A172 (cell line): ENCODE measurements at places on chromosomes 13 and 19. TPM values are rescaled to one million over a fixed set of nuclear protein-coding genes. Genes with fewer than 3 reads are reported as not detected.
A peak's percentile ranks its signal among the peaks of the same experiment; 100 is the strongest.

Gene FFAR2
- not detected in 2 replicates for total RNA-seq

Gene ZNF460
- 40.2 and 41.8 TPM in 2 replicates for total RNA-seq

Gene COLGALT1
- 161 and 173 TPM in 2 replicates for total RNA-seq

GRCh38 chr19:19475849-19476828 lies 39.2 kb downstream of the TSSK6 start:
- DNase-seq: no peak

DNA sequence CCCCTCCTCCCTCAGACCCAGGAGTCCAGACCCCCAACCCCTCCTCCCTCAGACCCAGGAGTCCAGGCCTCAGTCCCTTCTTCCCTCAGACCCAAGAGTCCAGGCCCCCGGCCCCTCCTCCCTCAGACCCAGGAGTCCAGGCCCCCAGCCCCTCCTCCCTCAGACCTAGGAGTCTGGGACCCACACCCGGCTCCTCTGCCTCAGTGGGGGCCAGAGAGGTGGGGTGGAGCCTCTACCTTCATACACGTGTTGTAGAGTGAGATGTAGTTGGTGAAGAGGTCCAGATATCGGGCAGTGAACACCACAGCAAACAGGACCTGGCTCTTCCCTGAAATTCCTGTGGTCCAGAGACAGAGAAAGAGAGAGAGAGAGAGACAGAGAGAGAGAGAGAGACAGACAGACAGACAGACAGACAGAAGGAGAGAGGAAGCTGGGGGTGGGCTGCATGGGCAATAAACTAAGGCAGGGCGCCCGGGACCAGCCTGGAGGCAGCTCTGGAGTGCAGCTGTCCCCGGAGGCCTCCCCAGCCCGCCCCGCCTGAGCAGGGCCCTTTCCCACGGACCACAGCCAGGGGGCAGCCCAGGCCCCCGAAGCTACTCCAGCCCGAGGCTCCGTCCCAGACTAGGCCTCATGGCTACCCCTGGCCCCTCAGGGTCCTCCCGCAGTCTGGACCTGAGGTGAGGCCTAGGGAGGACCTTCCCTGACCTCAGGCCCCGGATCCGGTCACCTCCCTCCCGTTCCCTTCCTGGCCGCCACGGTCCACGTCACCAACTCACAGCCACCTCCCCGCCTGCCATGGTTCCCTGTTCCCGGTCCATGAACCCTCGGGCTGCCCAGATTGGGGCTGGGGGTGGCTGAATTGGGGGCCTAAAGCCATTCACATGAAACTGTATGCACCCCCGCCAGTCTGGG lies 907 bp downstream of the KDELR1 start:
- DNase-seq: peak; percentile 8

DNA sequence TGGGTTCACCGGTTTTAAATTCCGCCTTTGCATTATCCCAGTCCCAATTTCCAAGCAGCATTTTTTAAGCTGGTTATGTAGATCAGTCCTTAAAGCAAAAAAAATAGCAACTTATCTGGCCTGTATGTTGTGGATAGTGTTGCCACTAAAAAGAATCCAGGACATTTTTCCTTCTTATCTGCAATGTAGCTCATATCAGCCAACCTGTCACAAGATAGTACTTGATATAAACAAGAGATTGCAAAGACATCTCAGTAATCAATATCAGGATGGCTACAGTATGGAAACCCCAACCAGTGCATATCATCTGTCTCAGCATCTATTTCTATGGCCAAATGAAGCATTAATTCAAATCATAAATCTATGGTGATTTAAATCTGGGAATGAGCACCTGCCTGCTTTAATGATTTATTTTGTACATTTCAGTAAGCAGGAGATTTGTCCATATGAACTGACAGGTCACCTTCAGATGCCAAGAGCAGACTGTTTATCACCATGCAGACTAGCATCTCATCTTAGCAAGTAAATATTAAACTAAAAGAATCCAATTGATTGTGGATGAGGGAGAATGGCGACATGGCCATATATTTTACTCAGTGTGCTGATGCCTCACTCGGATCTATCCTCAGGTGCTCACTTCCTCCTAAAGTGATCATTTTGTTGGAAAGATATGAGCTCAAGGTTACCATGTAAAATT lies 240.4 kb downstream of the DACH1 start:
- no peak for DNase-seq

DNA sequence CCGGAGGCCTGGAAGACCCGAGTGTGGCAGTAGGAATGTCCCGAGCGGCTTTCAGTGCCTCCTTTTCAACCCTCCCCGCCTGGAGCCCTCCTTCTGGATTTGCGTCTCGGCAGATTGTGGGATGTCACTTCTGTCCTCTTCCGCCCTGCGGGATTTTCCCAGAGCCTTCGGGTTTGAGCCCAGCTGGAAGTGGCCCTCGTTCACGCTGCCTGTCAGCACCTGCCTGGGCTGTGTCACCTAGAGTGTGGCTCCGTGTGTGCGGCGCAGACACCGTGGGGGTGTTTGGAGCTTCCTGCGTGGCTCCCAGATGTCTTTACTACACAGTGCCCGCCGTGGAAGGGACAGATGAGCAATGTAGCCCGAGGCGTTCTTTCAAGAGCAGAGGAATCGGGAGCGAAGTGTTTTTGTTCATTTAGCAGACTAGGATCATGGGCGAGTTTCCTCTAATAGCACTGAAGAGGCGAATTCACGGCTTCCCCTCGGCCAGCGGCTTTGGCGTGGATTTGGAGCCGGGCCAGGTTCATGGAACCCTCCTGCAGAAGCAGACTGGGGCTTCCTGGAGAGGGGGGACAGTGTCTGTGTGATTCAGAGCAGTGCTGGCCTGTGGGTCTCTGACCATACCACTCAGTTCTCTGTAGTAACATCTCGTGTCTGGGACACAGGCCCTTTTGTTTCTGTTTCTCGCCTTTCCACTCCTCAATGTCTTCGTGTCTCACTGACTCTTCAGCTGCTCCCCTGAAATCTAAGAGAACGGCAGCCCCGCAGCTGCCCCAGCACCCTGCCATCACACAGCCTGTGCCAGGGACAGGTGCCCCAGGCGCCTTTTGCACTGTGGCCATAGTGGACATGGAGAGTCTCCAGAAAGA lies 68.0 kb downstream of the KDM4B start:
- peak; percentile 37 for DNase-seq

DNA sequence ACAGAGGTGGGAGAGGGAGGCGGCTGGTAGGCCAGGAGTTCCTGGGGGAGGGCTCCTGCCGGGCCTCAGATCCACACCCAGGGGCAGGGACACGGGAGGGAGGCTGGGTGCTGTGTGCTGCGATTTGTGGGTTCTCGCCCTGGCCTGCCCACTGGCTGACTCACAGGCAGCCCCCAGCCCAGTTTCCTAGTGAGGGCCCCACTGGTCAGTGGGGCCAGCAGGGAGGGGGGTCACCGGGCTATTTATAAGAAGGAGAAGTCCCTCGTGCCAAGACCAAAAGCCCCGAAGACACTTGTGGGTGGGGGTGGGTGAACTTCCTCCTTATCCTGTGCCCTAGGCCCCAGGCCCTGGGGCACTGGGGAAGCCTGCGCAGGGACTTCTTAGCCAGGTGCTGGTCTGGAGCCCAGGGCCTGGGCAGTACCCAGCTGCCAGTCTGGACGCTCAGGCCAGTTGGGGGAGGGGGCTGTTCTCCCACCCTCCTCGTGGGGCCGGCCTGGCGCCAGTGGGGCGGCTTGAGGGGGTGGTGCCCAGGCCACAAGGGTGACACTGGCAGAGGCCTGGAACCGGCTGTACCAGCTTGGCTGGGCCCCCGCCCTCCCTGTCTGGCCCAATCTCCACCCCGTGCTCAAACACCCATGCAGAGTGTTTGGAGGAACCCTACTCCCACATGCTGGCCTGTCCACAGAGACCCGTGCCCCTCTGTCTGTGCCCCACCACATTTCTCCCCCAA lies 5.0 kb upstream of the JUNB start:
- peak; percentile 60 for DNase-seq
